Glomerular endothelial cell (primary cell): ENCODE measurements at places on chromosomes 4 and X. TPM values are rescaled to one million over a fixed set of nuclear protein-coding genes. Genes with fewer than 3 reads are reported as not detected.

SPARCL1 gene
- total RNA-seq: 0.41 TPM in 1 of 2 replicates, not detected in the other

RWDD4 gene
- 15.6 and 16.8 TPM in 2 replicates for total RNA-seq

PAGE1 gene
- total RNA-seq: not detected in 2 replicates

DNA sequence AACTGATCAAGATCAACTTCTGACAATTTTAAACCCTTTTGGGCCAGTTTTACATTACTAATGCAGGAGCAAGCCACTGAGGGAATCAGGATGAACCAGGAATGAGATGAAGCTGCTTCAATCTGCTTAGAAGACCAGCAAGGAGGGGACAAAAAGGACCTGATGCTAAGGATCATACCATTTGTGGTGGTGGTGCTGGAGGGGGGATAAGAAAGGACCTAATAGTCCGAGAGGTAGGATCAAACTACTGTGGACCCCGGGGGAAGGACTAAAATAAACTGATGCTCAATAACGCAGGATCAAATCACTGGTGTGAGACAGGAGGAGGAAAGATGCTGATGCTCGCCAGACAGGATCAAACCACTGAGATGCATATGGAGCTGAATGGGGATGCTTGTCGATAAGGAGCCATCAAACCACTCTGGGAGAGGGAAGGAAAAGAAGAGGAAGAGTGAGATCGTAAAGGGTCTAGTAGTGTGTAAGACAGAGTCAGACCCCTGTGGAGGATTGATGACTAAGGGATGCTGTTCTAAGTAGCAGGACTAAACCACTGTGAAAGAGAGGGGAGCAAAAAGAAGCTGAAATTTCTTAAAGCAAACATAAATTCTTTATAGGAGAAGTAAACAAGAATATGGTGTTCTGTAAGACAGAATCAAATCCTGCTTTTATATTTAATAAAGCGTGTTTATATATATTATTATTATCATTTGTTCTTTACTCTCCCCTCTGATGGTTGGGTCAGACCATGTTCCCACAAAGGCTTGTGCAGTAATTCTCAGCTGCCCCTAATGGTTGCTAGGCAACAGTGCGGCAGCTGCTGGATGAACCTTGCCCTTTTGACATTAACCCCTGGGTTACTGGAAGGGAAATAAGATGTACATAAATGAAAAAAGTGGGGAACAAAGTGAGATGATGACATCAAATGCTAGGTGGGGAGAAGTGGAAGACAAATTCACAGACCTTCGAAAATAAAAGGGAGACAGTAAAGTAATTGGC lies 432.5 kb upstream of the FGF16 start:
- DNase-seq: no peak

CXCL8 gene
- 322 and 354 TPM in 2 replicates for total RNA-seq

MAGED4 gene
- 4.6 and 52.6 TPM in 2 replicates for total RNA-seq

DNA sequence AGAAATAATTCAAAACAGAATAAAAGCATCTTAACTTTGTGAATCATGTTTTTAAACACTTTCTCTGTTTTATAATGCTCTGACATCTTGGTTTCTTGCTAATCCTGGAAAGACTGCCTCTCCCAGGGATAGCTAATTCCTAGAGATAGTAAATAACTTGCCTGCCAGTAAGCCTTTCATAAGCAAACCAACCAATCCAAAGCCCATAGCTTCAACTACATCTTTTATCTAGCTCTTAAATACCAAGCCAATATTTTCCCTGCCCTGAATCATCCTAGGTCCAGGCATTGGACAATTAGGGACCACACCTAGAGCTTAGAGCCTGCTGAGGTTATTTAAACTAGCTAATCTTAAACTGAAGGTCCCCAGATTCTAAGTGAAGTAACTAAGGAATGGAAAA lies 223.7 kb upstream of the DIPK2B start:
- no peak for DNase-seq

DNA sequence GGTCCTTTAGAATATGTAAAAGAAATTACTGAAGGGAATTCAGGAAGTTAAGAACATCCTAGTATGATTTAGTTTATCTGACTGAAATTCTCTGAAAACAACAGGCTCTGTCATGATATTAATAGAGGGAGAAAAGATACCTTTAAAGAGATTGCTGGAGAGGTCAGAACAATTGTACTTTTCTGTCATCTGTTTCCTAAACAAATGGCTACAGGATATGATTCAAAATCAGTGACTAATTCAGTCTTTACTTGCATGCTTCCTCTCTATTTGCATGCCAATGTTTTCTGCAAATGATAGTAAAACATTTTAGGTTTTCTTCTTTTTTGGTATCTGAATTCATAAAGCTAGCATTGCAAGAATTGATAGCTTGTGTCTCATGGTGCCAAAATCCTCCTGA lies 616.7 kb upstream of the PCDH7 start:
- DNase-seq: peak; percentile 22

GRCh38 chr4:78312989-78313753 lies 238.4 kb upstream of the ANXA3 start:
- DNase-seq: no peak

DNA sequence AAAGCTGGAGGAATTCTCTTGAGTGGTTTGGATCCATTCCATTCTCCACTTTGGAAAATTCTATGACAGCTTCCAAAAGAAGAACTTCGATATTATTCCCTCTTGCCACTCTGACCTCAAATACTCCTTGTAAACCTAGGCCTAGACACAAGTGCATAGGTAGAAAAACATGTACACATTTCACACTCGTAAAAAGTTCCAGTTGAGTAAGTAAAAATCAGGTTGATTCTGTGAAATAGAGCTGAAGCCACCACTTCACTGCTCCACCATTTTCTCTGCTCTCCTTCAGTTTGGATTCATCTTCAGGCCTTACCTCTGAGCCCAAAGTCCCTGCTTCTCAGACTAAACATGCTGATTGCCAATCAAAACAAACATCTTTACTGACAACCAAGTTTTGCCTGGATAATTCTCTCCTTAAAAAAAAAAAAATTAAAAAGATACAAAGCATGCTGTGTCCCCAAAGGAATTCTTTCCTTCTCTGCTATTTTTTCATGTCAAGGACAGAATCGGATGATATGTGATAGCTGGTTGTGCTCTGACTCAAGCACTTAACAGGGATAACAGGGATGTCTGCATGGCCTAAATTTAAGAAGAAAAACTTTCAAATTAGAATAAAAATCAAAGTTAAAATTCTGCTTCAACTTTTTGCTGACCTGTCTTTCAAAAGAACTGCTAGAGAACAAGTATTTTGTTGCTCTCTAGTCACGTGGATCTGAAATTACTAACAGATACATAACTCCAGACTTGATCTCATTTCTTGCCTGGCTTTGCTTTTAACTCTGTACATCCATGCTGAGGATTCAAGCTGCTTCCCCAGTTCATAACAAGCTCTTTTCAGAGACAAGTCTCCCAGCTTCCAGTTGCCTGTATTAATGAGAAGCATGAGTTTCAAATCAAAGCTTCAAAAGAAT lies 420.9 kb upstream of the INTU start:
- DNase-seq: no peak

ERCC6L gene
- 1.2 and 2.0 TPM in 2 replicates for total RNA-seq

GRCh38 chr4:28772066-28772465 lies 1911.4 kb downstream of the STIM2 start:
- no peak for DNase-seq

PAK3 gene
- 0.53 and 1.3 TPM in 2 replicates for total RNA-seq

DNA sequence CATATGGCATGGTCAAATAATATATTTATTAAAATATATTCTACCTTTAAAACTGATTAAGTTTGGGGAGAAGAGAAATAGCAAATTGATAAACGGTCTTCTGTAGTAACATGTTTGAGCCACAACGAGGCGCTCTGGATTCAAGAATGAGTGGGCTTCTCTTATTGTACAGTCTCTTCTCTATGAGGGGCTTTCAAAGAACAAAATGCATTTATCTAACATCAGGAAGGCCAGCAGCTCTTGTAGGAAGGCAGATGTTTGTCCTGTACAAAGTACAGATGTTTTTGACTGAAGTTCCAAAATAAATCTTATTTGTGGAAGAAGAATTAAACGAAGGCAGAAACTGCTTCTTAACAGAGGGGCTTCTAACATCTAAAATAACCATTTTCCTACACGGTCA lies 153.6 kb downstream of the RASL11B start:
- DNase-seq: peak; percentile 52
